ENCODE measurements at places on chromosomes 16 and 17. TPM values are rescaled to one million over a fixed set of nuclear protein-coding genes. Genes with fewer than 3 reads are reported as not detected.

DNA sequence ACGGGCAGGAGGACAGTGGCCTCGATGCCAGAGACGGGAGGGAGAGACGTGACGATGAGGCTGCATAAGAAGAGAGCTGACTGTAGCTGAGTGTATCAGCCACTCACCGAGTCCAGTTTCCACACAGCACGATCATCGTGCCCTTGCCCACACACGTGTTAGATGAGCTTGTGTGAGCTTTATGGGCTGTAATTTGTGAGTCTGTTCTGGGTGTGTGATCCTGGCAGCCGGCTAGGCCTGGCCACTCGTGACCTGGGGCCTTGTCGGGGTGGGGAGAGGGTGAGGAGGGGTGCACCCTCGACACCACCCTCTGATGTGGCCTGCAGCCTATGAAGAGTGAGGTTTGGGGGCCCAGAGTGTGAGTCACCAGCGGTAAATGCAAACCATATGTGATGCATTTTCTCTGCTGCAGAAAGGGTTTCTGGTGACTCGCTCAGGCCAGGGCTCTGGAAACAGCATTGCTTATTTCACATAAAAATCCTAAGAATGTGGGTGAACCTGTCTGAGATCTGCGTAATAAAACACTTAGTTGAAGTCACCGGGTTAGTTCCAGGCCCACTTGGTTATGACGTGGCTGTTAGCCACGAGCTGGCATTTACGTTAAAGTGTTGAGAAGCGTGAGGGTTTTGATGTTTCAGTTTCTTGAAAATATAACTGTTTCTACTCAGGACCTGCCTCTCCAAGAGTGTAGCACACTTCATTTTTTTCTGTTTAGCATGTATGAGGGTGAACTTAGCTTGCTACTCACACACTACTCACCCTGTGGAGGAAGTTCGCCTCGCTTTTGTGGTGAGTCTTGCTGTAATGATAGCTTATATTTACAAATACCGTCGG lies 4.2 kb downstream of the METRNL start:
- peak overlapping the region; percentile 83 for H3K27ac ChIP-seq
- no peaks in the 10 kb centered on the region for H3K36me3 ChIP-seq
- peak; percentile 56 for DNase-seq
- H3K27me3 ChIP-seq: peaks cover 5% of the 10 kb centered on the region
- no peak overlapping the region for H3K4me3 ChIP-seq

DNA sequence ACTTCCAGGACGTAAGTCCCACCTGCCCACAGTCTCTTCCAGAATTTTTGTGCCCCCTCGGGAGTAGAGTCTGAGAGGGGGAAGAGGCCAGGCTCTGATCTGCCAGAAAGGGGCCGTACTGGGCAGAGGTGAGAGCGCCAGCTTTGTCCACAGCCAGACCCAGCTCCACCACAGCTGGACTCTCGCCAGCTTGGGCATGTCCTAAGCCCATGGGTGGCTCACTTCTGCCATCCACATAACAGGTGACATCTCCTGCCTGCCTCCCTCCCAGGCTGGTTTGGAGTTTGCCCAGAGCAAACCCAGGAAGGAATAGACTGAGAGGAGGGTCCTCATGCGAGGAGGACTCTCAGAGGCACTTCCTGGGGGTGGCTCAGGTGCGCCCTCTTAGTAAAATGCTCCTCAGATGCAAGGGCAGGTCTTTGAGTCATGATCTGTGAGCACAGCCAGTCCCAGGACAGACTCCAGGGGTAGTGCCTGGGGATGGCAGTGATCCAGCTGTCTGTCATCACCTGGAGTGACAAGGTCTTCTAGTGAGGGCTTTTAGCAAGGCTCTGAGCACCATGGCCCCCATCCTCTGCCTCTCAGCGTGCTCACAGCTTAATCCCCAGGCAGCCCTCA lies 89.2 kb downstream of the AMFR start:
- no peak overlapping the region for H3K27ac ChIP-seq
- H3K4me3 ChIP-seq: no peak overlapping the region
- DNase-seq: no peak
- H3K4me1 ChIP-seq: no peaks in the 10 kb centered on the region
- H3K36me3 ChIP-seq: no peaks in the 10 kb centered on the region

GRCh38 chr16:76681296-76681695 lies 404.1 kb downstream of the CNTNAP4 start:
- DNase-seq: no peak
- no peak overlapping the region for H3K4me3 ChIP-seq
- H3K4me1 ChIP-seq: no peaks in the 10 kb centered on the region
- H3K27ac ChIP-seq: no peak overlapping the region
- H3K27me3 ChIP-seq: no peaks in the 10 kb centered on the region
- no peaks in the 10 kb centered on the region for H3K36me3 ChIP-seq

Gene HOXB5
- not detected for total RNA-seq

DNA sequence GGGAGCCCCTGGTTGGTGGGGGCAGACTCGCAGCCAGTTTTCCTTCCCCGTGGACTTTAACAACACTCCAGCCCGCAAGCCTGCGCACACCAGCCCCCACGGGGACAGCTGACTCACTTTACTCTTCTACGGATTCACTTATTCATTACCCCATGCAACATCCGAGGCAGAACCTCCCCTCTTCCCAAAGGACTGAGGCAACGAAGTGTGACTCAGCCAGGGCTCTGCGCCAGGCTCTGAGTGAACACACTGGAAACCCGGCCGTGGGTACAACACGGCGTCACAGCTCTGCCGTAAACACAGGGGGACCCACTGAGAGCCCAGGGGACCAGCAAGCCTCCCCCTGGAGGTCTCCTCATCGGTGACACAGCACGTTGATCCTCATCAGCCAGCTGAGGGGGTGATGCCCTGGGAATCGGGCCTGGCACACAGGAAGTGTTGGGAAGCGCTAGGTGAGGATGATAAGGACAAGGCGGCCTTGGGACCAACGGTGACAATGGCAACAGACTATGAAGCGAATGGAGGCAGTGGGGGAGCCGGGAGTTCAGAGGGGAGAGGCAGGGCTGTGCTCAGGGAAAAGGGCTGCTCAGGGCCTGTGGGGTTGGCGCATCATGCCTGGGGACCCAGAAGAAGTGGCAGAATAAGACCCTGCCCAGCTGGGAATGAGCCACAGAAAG lies 14.6 kb downstream of the COTL1 start:
- peak; percentile 31 for DNase-seq
- H3K27me3 ChIP-seq: no peaks in the 10 kb centered on the region
- peaks cover 23% of the 10 kb centered on the region for H3K36me3 ChIP-seq
- H3K4me1 ChIP-seq: peaks cover 88% of the 10 kb centered on the region

GRCh38 chr17:32741381-32741780 lies 135.5 kb downstream of the MYO1D start:
- H3K27ac ChIP-seq: no peak overlapping the region
- no peak overlapping the region for H3K4me3 ChIP-seq
- H3K27me3 ChIP-seq: no peaks in the 10 kb centered on the region
- DNase-seq: no peak

DNA sequence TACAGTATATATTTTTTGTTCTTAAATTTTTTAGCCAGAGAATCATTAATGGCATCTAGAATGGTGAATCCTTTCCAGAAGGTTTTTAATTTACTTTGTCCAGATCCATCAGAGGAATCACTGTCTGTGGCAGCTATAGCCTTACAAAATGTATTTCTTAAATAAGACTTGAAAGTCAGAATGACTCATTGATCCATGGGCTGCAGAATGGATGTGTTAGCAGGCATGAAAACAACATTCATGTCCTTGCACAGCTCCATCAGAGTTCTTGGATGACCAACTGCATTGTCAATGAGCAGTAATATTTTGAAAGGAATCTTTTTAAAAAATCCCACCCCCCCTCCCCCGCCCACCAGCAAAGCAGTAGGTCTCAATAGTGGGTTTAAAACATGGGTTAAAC lies 51.4 kb downstream of the CACNG1 start:
- peaks cover 15% of the 10 kb centered on the region for H3K36me3 ChIP-seq
- H3K4me3 ChIP-seq: no peak overlapping the region
- DNase-seq: no peak
- no peaks in the 10 kb centered on the region for H3K27me3 ChIP-seq
- H3K27ac ChIP-seq: no peak overlapping the region

- DNase-seq: peak; percentile 4
- H3K27me3 ChIP-seq: no peaks in the 10 kb centered on the region
- no peak overlapping the region for H3K4me3 ChIP-seq
- no peak overlapping the region for H3K27ac ChIP-seq
- H3K36me3 ChIP-seq: peaks cover 2% of the 10 kb centered on the region
Measured at GRCh38 chr17:66076546-66077190, 115.3 kb downstream of the CEP112 start.

Gene PPP1R1B
- total RNA-seq: 0.14 TPM

Gene C17orf58
- total RNA-seq: 9.4 TPM

- peak overlapping the region; percentile 59 for H3K4me3 ChIP-seq
- H3K27me3 ChIP-seq: peaks cover 21% of the 10 kb centered on the region
- peaks cover 7% of the 10 kb centered on the region for H3K4me1 ChIP-seq
- no peaks in the 10 kb centered on the region for H3K36me3 ChIP-seq
- peak; percentile 18 for DNase-seq
Measured at GRCh38 chr17:76867578-76868175, 527 bp upstream of the MGAT5B start.

Gene TBC1D3D
- total RNA-seq: 0.20 TPM

Gene C16orf92
- not detected for total RNA-seq

Gene COX6A2
- total RNA-seq: not detected

DNA sequence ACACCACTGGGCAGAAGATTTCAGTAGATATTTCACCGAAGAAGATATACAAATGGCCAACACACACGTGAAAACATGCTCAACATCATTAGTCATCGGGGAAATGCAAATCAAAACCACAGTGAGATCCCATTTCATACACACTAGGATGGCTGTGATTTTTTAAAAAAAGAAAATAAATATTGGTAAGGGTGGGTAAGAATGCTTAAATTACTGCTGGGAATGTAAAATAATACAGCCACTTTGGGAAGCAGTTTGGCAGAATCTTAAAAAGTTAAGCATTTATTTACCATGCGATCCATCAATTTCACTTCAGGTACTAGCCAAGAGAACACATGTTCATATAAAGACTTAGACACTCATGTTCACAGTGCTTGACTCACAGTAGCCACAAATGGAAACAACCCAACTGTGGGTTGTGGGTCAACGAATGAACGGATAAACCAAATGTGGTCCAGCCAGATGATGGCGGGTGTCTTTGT lies 6.5 kb upstream of the C16orf74 start:
- no peak overlapping the region for H3K4me3 ChIP-seq
- no peaks in the 10 kb centered on the region for H3K36me3 ChIP-seq
- H3K27ac ChIP-seq: no peak overlapping the region
- DNase-seq: no peak
- peaks cover 12% of the 10 kb centered on the region for H3K4me1 ChIP-seq
- H3K27me3 ChIP-seq: peaks cover 19% of the 10 kb centered on the region

GRCh38 chr16:67246081-67246755 lies 1.1 kb downstream of the FHOD1 start:
- peaks cover 57% of the 10 kb centered on the region for H3K4me1 ChIP-seq
- DNase-seq: peak; percentile 65
- H3K27ac ChIP-seq: peak overlapping the region; percentile 76

GRCh38 chr16:64907844-64908243 lies 214.0 kb downstream of the CDH11 start:
- DNase-seq: no peak
- H3K36me3 ChIP-seq: no peaks in the 10 kb centered on the region
- no peaks in the 10 kb centered on the region for H3K27me3 ChIP-seq

Gene FAM171A2
- 0.12 TPM for total RNA-seq

DNA sequence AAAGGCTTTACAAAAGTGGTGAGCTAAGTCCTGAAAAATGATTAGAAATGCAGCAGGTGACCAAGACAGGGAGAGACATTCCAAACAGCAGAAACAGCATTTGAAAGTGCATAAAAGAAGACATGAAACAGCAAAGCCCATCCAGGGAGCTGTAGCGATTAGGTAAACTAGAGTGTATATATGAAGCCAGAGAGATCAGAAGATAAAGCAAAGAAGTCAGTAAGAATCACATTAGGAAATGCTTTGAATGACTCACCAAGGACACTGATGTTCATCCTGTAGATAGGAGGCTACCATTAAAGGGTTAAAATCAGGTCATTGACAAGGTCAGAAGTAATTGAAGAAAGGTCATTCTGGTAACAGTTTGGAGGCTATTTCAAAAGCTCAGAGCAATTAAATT lies 27.6 kb upstream of the VAT1L start:
- no peaks in the 10 kb centered on the region for H3K36me3 ChIP-seq
- DNase-seq: no peak
- H3K27ac ChIP-seq: no peak overlapping the region
- no peaks in the 10 kb centered on the region for H3K4me1 ChIP-seq
- H3K27me3 ChIP-seq: peaks cover 2% of the 10 kb centered on the region

DNA sequence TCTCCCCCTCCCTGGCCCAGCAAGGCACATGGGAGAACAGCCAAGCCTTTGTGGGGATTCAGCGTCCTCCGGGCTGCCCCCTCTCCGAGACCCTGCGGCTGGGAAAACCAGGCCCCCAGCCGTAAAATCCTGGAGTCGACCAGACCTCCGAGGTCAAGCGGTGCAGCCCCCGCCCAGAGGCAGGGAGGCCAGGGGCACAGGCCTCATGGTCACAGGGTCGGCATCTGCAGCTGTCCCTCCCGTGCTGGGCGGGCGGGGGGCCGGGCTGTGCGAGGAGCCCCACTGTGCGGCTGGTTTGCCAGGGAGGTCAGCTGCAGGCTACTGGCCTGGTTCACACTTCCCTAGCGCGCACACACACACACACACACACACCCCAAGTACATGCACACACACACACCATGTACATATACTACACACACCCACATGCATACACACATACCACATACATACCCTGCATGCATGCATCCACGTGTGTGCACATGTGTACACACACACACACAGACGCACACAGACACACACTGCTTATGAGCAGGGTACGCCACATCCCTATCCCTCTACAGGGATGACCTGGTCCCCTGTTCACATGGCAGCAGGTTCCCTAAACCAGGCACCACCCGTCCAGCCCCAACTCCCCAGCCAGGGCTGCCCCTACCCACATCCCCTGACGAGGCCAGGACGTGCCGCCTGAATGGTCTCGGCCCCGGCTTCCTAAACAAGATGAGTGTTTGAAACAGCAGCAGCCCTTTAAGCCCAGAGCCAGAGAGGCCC lies 108.9 kb upstream of the CIBAR2 start:
- no peak for DNase-seq
- H3K4me1 ChIP-seq: no peaks in the 10 kb centered on the region
- no peak overlapping the region for H3K27ac ChIP-seq
- no peaks in the 10 kb centered on the region for H3K27me3 ChIP-seq

DNA sequence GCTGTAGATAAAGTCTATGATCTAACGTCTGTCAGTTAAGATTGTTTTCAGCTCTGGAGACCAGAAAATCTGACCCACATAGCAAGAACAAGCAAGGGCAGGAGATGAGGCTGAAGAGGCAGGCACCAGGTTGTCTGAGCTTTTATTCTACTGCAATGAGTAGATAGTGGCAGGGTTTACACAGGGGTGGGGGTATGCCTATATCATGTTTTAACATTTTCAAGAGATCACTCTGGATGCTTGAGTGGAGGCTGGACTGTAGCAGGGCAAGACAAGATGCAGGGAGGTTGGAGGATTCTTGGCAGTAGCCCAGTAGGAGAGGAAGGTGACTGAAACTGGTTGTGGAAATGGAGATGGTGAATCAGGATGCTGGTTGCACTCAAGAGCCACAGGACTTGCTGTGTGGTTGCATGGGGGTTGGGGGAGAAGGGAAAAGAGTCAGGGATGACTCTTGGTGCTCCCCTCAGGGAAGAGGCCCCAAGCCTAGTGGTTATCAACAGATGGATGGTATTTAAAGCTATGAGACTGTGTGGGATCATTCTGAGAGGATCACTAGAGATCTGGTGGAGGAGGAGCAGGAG lies 143.1 kb upstream of the KCNJ18 start:
- peaks cover 50% of the 10 kb centered on the region for H3K36me3 ChIP-seq
- peak overlapping the region; percentile 91 for H3K4me3 ChIP-seq
- DNase-seq: peak; percentile 64
- peaks cover 39% of the 10 kb centered on the region for H3K4me1 ChIP-seq
- peak overlapping the region; percentile 88 for H3K27ac ChIP-seq

Gene CHMP6
- 10.1 TPM for total RNA-seq

Gene RTN4RL1
- total RNA-seq: 0.14 TPM
